Nucleus accumbens (tissue), 56 donors: ENCODE measurements at places on chromosomes 12 and 14.
A peak's percentile ranks its signal among the peaks of the same experiment; 100 is the strongest.

- DNase-seq = no peak
These were observed 4.2 kb downstream of the SOCS4 start for GRCh38 chr14:55031190-55031589.

- DNase-seq = no peak
These were observed 17.3 kb downstream of the SART3 start for GRCh38 chr12:108543652-108544051.

GRCh38 chr14:73634011-73634833 is 10.6 kb upstream of the DNAL1 start:
- peak; percentile 60 for DNase-seq

GRCh38 chr12:14157088-14157747 is 175.8 kb upstream of the GRIN2B start:
- DNase-seq = no peak

DNA sequence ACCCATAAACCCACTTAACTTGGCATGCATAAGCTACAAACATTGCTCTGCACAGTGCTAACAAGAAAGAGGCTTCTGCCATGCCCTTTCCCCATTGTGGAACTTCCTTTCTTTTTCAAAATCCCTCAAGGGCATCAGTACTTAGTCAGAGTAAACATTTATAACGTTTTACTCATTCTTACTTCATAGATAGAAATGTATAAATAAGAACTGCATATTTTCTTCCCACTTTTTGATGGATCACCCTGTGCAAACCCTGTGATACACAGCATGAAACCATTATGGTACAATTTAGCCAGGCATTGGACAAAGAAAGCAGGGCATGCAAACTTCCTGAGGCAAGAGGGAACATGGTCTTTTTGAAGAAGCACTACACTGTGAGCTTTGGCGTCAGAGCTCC is 113.8 kb upstream of the FOXG1 start:
- DNase-seq = no peak
